ENCODE measurements at places on chromosomes 7 and 10.

DNA sequence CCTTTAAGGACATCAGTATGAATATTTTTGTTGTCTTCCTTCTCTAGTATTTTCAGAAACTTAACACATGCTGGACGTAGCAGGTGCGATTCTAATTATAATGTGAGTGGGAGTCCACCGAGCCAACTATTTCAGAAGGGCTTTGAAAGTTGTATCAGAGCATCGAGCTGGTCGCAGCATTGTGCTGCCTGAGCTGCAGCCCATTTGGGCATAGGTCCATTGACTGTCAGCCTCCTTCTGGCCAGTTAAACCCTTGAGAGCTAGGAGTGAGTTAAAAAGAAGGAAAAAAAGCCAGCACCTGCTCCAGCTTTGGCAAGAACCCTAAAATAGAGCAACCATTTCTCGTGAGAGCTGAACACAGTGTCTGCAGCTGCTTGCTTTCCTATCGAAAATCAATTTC is 47.8 kb downstream of the SLC35G1 start:
- no peak for DNase-seq

GRCh38 chr10:132518572-132519381 is 18.8 kb upstream of the INPP5A start:
- no peak for DNase-seq

- no peak for DNase-seq
Measured at GRCh38 chr10:82208726-82209125, 333.7 kb downstream of the NRG3 start.

- no peak for DNase-seq
Measured at GRCh38 chr10:92855560-92855959, 7.2 kb downstream of the EXOC6 start.

GRCh38 chr10:122328676-122329075 is 45.8 kb upstream of the PLEKHA1 start:
- no peak for DNase-seq

DNA sequence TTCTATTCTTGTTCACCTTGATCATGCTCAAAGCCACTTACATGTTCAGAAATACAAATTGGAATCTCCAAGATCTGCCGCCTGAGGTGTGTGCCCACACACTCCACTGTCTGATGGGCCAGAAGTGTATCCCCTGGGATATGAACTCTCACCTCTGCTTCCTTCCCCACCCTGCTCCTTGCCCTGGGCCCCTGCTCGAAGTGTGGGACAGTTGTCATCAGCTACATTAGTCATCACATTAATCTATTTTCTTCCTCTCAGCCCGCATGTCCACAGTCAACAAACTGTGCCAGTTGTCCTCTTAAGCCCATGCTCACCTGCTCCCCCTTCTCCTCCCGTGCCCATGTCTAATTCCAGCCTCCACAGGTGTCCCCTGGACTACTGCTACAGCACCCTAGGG is 154.7 kb downstream of the PTPN20 start:
- no peak for DNase-seq

Data from stimulated activated CD8-positive, alpha-beta memory T cell treated with anti-CD3 and anti-CD28 coated beads, Interleukin-15, amount 100 ng/mL, for 4 hours (primary cell).